ENCODE measurements at places on chromosomes 6 and 20.

DNA sequence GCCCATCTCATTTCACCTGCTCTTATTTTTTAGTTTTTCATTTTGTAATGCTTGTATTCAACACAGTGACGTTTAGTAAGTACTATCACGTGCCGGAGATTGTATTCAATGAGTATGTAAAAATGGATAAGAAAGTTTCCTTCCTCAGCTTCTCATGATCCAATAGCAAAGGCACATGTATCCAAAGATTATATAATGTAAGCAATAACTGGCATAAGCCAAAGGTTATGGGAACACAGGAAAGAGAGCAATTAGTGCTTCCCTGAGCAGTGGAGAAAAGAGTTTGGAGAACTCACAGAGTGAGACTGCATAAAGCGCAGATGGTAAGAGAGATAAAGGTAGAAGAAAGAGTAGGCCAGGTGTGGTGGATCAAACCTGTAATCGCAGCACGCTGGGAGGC lies 21.8 kb upstream of the LTV1 start:
- DNase-seq: no peak

DNA sequence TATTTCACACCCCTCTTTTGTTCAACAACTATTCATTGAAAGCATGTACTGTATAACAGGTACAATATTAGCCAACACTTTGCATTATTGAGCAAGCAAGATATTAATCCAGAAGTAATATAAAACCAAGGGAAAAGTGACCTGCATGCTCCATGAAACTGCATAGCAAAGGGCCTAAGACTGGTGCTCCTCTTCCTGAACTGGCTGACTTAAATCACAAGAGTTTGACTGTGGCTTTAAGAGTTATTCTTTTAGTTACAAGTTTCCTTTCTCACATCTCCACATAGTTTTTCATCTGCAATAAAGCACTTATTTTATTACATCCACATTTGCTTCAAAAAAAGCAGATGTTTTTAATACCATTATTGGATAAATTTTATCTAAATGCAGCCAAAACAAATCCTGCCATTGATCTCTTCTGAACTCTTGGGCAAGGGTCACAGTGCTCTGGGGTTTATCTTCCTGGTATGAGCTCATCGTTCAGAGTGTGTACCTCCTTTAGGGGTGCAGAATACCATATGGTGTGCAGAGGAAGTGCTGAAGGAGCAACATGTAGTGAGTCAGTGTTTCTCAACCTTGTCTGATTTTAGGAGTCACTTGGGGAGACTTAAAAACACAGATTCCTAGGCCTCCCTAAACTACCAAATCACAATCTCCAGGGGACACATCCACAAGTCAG lies 1225.9 kb upstream of the MAP3K7 start:
- DNase-seq: no peak

- DNase-seq: peak; percentile 66
Measured at GRCh38 chr6:84517741-84518530, 246.5 kb downstream of the TBX18 start.

DNA sequence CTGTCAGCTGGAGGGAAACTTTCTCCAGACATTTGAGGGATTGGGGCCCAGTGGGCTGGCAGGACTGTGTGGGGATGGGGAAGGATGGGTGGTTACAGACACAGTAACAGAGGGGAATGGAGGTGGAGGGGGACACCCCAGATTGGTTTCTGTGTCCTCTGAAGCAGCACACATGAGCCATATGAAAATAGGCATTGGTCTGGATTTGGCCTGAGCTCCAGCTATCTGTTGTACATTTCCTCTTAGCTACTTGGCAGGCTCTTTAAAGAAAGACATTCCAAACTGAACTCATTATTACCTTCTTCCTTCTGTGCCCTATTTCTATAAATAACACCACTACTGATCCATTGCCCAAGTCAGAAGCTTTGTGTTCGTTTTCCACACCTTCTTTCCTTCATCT lies 72.0 kb upstream of the PRL start:
- no peak for DNase-seq

GRCh38 chr20:57594092-57594951 lies 25.9 kb downstream of the ZBP1 start:
- peak; percentile 53 for DNase-seq
